ENCODE measurements at places on chromosomes 3 and 15.

DNA sequence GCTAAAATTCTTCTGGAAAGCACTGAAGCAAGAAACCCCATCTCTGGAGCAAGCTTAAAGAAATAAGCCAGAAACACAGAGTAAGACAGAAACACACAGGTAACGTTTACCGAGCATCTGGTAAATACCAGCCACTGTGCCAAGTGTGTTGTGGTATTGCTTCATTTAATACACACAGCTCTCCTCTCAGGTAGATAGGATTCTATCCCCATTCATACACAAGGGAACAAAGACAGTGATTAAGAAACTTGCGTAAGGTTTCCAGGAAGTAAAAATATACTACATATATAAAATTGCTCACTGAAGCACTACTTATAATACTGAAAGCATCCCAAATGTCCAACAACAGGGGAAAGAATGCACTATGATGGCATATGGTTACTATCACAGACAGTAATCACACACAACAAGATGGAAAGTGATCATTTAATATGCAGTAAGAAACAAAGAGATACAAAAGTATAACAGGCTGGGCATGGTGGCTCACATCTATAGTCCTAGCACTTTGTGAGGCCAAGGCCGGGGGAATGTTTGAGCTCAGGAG lies 27.5 kb downstream of the TAMM41 start:
- no peak overlapping the region for H3K4me3 ChIP-seq
- H3K4me1 ChIP-seq: no peaks in the 10 kb centered on the region
- H3K27ac ChIP-seq: no peak overlapping the region

- H3K27me3 ChIP-seq: peaks cover 3% of the 10 kb centered on the region
- no peak for DNase-seq
- no peak overlapping the region for H3K4me3 ChIP-seq
- no peaks in the 10 kb centered on the region for H3K36me3 ChIP-seq
Measured at GRCh38 chr15:68484696-68485400, 52.9 kb upstream of the ITGA11 start.

GRCh38 chr3:29141197-29141917 lies 139.5 kb upstream of the RBMS3 start:
- H3K4me1 ChIP-seq: peaks cover 34% of the 10 kb centered on the region
- no peaks in the 10 kb centered on the region for H3K36me3 ChIP-seq
- H3K4me3 ChIP-seq: no peak overlapping the region
- no peak for DNase-seq
- H3K27me3 ChIP-seq: no peaks in the 10 kb centered on the region

GRCh38 chr3:120749843-120750242 lies 7.3 kb downstream of the GTF2E1 start:
- H3K4me3 ChIP-seq: no peak overlapping the region
- H3K36me3 ChIP-seq: no peaks in the 10 kb centered on the region
- H3K4me1 ChIP-seq: no peaks in the 10 kb centered on the region
- H3K27me3 ChIP-seq: no peaks in the 10 kb centered on the region

Data from thymus (tissue), 14 donors.